MCF 10A (cell line): ENCODE measurements at places on chromosomes 13 and 19. TPM values are rescaled to one million over a fixed set of nuclear protein-coding genes. Genes with fewer than 3 reads are reported as not detected.

Gene CCL25
- not detected in 2 replicates for total RNA-seq

Gene CNMD
- not detected in 2 replicates for total RNA-seq

Gene PRTN3
- total RNA-seq, result not detected in 2 replicates

Gene FFAR1
- total RNA-seq, result not detected in 2 replicates

Gene NOTCH3
- total RNA-seq, result 3.7 and 7.7 TPM in 2 replicates

Gene ZNF667
- total RNA-seq, result not detected in 2 replicates

Gene ZFR2
- not detected in 2 replicates for total RNA-seq

Gene CYP2A7
- not detected in 2 replicates for total RNA-seq

Gene ARRDC2
- 14.1 and 18.8 TPM in 2 replicates for total RNA-seq

Gene FAM83E
- total RNA-seq, result 0.89 and 2.8 TPM in 2 replicates

Gene KMT5C
- total RNA-seq, result 12.9 and 16.8 TPM in 2 replicates

Gene ZNF66
- 2.1 and 2.4 TPM in 2 replicates for total RNA-seq

Gene CADM4
- total RNA-seq, result 3.2 and 3.8 TPM in 2 replicates

Gene SIGLECL1
- total RNA-seq, result not detected in 2 replicates

Gene PARP4
- total RNA-seq, result 30.9 and 34.3 TPM in 2 replicates

DNA sequence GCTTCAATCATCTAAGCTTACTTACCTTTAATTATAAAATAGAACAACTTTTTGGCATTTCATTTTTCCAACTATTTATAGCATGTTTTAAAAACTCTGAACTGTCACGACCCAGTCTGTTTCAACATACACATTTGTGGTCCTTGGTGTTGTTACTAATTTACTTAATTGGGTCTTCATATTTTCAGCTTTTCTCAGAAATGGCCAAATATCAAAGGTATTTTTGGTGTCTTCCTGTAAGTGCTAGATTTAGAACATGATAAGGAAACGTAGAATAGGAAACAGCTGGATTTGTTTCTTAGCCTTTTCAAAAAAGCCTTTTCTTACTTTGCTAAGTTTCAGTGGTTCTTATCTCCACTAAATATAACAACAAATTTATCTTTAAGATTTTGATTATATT lies 11.4 kb downstream of the LPAR6 start:
- DNase-seq, result no peak

- no peak for DNase-seq
These were observed 17.6 kb downstream of the CLPTM1 start for GRCh38 chr19:44972802-44973201.

DNA sequence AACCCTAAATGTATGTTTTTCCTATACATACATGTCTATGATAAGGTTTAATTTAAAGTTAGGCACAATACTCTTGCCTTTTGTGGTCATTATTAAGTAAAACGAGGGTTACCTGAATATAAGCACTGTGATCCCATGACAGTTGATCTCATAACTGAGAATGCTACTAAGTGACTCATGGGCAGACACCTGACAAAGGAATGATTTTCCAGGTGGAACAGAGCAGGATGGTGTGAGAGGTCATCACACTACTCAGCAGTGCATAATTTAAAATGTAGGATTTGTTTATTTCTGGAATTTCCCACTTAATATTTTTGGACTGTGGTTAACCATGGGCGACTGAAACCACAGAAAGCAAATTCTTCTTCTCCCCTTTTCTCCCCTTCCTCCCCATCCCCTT lies 178.9 kb downstream of the UGGT2 start:
- no peak for DNase-seq

- peak; percentile 86 for DNase-seq
These were observed 147.0 kb upstream of the RNF113B start for GRCh38 chr13:98324105-98324504.

DNA sequence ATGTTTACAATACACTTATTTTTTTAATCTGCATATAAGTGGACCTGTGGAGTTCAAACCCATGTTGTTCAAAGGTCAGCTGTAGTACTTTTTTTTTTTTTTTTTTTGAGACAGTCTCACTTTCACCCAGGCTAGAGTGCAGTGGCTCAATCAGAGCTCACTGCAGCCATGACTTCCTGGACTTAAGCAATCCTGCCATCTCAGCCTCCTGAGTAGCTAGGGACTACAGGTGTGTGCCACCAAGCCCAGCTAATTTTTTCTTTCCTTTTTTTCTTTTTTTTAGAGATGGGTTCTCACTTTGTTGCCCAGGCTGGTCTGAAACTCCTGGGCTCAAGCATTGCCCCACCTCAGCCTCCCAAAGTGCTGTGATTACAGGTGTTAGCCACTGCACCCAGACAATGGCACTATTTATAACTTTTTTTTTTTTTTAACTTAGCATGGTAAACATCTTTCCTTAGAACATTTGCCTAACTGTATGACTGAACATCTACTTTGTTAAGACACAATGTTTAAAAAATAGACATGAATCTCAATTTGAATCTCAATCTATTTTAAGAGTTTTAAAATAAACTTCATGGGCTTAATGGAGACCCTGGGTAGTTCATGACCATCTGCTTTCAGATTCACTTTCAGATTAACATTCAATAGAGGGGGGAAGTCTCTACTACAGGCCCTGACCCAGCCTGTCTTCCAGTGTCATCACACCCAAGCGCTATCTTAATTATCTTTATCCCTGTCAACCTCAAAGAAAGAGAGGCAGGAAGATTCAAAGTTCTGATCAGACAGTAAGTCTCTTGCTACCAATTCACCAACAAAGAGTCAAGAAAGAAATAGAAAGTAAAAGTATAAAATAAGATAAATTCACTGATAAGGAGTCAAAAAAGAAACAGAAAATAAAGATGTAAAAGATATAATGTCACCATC lies 97.7 kb upstream of the DOCK9 start:
- no peak for DNase-seq

GRCh38 chr13:42345367-42345766 lies 73.4 kb downstream of the AKAP11 start:
- no peak for DNase-seq

DNA sequence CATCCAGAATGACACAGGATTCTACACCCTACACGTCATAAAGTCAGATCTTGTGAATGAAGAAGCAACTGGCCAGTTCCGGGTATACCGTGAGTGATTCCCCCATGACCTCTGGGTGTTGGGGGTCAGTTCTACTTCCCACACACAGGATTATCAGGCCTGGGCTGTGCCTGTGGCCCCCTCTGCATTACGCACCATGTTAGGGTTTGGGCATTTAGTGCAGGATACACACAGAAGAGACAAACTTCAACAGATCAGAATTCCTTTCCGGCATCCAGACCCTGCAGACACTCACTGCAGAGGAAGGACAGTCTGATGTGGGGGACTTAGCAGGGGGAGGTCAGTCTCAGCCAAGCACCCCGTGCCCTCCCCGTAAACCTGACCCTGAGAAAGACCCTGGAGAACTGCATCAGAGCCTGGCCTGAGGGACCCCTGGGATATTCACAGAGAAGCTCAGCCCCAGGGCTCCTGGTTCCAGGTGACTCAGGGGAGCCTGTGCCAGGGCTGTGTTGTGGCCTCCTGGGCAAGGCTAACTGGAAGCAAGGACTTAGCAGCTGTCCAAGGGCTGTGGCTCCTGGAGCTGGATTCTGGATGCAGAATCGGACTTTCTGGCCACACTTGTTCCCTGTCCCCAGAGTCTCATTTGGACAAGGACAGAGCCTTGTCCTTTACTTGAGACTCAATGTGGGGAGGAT lies 1.7 kb downstream of the CEACAM5 start:
- no peak for DNase-seq

DNA sequence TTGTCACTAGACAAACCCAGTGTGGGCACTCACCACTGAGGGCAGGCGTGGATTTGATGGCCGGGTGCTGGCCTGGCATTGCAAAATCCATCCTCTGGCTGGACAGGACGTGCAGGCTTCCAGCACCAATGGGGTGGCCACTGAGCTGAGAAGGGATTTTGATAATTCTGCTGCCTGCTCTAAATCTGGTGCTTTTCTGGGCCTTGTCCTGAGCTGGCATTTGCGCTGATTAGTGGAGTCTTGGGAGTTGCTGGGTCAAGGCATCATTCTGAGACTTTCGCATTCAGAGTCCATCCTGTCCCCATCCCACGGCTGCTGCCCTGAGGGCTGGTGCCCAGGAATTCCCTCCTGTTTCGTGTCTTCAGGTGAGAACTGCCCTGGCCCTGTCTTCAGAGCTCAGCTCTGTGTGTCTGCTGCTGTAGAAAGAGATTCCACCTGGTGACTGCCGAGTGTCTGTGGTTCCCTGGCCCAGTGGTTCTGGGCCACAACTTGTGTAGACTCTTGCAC lies 65.9 kb upstream of the MCF2L start:
- DNase-seq, result no peak

GRCh38 chr13:38979891-38980749 lies 10.5 kb downstream of the STOML3 start:
- DNase-seq, result no peak

GRCh38 chr13:53953183-53953582 lies 924.6 kb downstream of the OLFM4 start:
- no peak for DNase-seq

DNA sequence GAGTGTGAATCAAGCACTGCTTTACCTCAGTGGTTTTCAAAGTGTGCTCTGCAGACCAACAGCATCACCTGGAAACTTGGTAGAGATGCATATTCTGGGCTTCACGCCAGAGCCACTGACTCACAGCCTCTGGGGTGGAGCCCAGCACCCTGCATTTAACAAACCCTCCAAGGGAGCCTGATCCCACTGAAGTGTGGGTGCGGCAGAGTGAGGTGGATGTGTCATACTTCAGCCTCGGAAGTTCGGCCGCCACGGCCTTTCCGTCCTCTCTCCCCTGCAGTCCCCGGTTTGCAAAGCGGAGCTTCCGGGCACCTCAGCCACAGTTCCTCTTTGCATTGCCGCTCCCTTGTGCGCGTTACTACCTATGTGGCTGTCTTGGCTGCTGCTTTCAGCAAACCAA lies 33.3 kb upstream of the MICU2 start:
- peak; percentile 99 for DNase-seq

DNA sequence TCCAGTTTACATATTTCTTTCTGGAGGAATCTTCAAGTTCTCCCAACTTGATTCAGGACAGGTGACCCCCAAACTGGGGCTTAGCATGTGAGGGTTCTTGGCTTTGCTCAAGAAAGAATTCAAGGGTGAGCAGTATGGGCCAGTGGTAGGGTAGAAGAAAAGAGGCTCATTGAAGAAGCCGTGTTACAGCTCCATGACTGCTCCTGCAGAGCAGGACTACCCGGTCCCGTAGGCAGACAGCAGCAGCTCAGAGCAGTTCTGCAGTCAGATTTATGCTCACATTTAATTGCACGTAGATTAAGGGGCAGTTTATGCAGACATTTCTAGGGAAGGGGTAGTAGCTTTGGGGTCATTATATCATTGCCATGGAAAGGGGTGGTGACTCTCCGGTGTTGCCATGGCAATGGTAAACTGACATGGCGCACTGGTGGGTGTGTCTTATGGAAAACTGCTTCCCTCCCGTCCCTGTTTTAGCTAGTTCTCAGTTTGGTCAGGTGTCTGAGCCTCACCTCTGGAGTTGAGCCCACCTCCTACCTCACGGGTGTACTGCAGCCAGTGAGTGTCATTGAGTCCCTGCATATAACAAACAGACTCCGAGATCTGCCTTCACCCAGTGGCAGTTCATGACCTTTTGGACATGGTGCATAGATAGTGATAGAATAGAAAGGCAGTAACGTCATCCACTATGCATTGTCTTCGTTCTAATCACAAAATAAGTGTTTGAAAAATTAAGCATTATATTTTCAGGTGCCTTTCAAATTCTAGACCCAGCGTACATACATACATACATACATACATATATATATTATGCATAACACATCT lies 16.0 kb upstream of the ZNF792 start:
- DNase-seq, result no peak

GRCh38 chr19:4337906-4338440 lies 654 bp downstream of the STAP2 start:
- DNase-seq, result no peak

DNA sequence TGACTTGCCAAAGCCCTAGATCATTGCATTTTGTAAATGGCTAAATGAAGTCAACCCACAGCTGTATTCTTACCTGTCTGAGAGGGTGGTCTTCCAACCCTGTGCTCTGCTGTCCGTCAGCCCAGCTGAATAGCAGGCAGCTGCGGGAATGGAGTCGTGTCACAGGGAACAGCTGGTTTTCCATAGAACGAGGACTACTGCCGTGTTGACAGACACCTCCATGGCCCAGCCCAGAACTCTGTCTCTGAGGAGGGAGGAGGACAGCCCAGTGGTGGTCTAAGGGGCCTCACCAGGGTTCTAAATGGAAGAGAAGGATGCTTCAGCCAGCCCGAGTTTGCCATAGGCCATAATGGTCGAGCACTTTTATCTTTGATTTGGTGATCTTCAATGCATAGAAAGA lies 110.7 kb downstream of the SLC7A1 start:
- no peak for DNase-seq

GRCh38 chr13:76982061-76982460 lies 9.8 kb upstream of the CLN5 start:
- no peak for DNase-seq

DNA sequence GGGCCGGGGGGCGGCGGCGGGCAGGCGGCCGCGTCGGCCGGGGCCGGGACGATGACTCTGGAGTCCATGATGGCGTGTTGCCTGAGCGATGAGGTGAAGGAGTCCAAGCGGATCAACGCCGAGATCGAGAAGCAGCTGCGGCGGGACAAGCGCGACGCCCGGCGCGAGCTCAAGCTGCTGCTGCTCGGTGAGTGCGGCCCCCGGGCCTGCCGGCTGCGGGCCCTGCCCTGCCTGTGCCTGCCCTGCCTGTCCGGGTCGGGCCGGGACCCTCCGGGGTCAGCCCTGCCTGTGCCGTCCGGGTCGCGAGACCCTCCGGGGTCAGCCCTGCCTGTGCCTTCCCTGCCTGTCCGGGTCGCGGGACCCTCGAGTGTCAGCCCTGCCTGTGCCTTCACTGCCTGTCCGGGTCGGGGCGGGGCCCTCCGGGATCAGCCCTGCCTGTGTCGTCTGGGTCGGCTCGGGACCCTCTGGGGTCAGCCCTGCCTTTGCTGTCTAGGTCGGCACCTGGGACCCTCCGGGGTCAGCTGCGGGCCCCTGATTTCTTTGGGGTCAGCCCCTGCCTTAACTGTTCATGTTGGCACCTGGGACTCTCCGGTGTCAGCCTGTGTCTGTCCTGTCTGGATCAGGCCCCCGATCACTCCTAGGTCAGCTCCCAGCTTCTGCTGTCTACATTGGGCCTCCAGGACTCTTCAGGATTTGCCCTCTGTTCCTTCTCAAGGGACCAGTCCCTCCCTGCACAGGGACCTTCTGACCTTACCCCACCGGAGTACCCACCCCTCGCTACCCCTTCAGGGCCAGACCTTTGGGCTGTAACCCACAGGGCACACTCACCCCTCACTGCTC lies 659 bp downstream of the GNA11 start:
- DNase-seq, result peak; percentile 25

- DNase-seq, result peak; percentile 78
These were observed 647.1 kb upstream of the SLITRK6 start for GRCh38 chr13:86446311-86446710.

- no peak for DNase-seq
These were observed 9.2 kb downstream of the UBXN6 start for GRCh38 chr19:4448147-4448985.

GRCh38 chr13:111152844-111153243 lies 37.7 kb downstream of the ARHGEF7 start:
- DNase-seq, result no peak

GRCh38 chr19:46489445-46490272 lies 6.0 kb downstream of the PNMA8B start:
- DNase-seq, result no peak

DNA sequence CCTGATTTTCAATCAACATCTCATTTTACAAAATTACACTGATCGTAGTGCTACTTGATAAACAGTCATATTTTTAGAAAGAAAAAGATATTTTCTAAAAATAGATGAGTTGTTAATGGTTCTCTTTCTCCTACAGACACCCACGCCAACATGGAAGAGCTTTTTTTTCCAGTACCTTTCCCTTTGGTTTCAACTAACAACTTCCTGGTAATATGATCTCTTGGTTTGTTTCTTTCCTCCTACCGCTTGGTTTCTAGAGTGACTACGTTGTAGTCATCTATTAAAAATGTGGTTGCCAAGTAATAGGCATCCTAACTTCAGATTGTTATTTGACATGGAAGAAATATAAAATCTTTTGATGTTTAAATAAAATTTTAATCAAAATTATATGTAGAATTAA lies 189.0 kb downstream of the LACC1 start:
- DNase-seq, result peak; percentile 62
